AG04450 (cell line): ENCODE measurements at places on chromosomes 2 and 18. TPM values are rescaled to one million over a fixed set of nuclear protein-coding genes. Genes with fewer than 3 reads are reported as not detected.

The TAF1B gene
- polyA plus RNA-seq, result 17.2 and 25.8 TPM in 2 replicates

The PAIP2B gene
- polyA plus RNA-seq, result 0.12 and 0.24 TPM in 2 replicates

The LAMA1 gene
- polyA plus RNA-seq, result 25.2 and 26.0 TPM in 2 replicates

The SFT2D3 gene
- 4.3 and 5.3 TPM in 2 replicates for polyA plus RNA-seq

The GLS gene
- 144 and 206 TPM in 2 replicates for polyA plus RNA-seq

The PRR30 gene
- not detected in 2 replicates for polyA plus RNA-seq

The ANKRD53 gene
- polyA plus RNA-seq, result 0.72 and 1.1 TPM in 2 replicates

The CAPN14 gene
- 0.09 TPM in 2 replicates for polyA plus RNA-seq

The CCDC150 gene
- polyA plus RNA-seq, result 1.3 and 1.5 TPM in 2 replicates

The UGT1A5 gene
- polyA plus RNA-seq, result not detected in 2 replicates

The RNF125 gene
- 0.37 and 0.41 TPM in 2 replicates for polyA plus RNA-seq

The MARCO gene
- polyA plus RNA-seq, result not detected in 2 replicates

The UBXN4 gene
- 92.0 and 141 TPM in 2 replicates for polyA plus RNA-seq

The SLC9A4 gene
- not detected in 2 replicates for polyA plus RNA-seq

The FHOD3 gene
- polyA plus RNA-seq, result 41.1 and 50.3 TPM in 2 replicates

The C18orf54 gene
- 2.7 and 3.8 TPM in 2 replicates for polyA plus RNA-seq

The PARD6G gene
- 9.6 and 11.2 TPM in 2 replicates for polyA plus RNA-seq

The SH3BP4 gene
- 224 and 276 TPM in 2 replicates for polyA plus RNA-seq

The PLGLB2 gene
- polyA plus RNA-seq, result 2.9 and 4.5 TPM in 2 replicates

The ATRAID gene
- polyA plus RNA-seq, result 219 and 233 TPM in 2 replicates

The GKN1 gene
- polyA plus RNA-seq, result not detected in 2 replicates

The TTN gene
- 0.06 and 0.07 TPM in 2 replicates for polyA plus RNA-seq

The RAX gene
- polyA plus RNA-seq, result not detected in 2 replicates

The FMNL2 gene
- polyA plus RNA-seq, result 16.2 and 22.0 TPM in 2 replicates

The ALLC gene
- polyA plus RNA-seq, result not detected in 2 replicates

The PSMA8 gene
- polyA plus RNA-seq, result not detected in 2 replicates

The CFAP65 gene
- not detected in 2 replicates for polyA plus RNA-seq

The C2orf78 gene
- polyA plus RNA-seq, result not detected in 2 replicates

The CDH19 gene
- not detected in 2 replicates for polyA plus RNA-seq

The HAAO gene
- 3.1 and 4.2 TPM in 2 replicates for polyA plus RNA-seq

The ZC3H6 gene
- 1.5 and 1.9 TPM in 2 replicates for polyA plus RNA-seq

The SERPINB12 gene
- polyA plus RNA-seq, result not detected in 2 replicates

The ST6GAL2 gene
- 0.06 TPM in 1 of 2 replicates, not detected in the other for polyA plus RNA-seq

The TUBA4B gene
- not detected in 2 replicates for polyA plus RNA-seq

The ZNF521 gene
- polyA plus RNA-seq, result 25.9 and 27.4 TPM in 2 replicates

The RBKS gene
- polyA plus RNA-seq, result 1.4 and 1.5 TPM in 2 replicates

The CGREF1 gene
- polyA plus RNA-seq, result 0.71 and 0.74 TPM in 2 replicates

The IL37 gene
- polyA plus RNA-seq, result not detected in 2 replicates

The HMSD gene
- polyA plus RNA-seq, result 0.63 and 1.2 TPM in 2 replicates

The KCNG2 gene
- polyA plus RNA-seq, result 0.38 and 0.57 TPM in 2 replicates

The BOLL gene
- polyA plus RNA-seq, result not detected in 2 replicates

The PPP1R1C gene
- 0.26 and 0.41 TPM in 2 replicates for polyA plus RNA-seq

The TSPYL6 gene
- not detected in 2 replicates for polyA plus RNA-seq

The BMP10 gene
- not detected in 2 replicates for polyA plus RNA-seq

The GPR39 gene
- polyA plus RNA-seq, result 2.9 and 3.6 TPM in 2 replicates

The SLC14A1 gene
- polyA plus RNA-seq, result 73.9 and 80.5 TPM in 2 replicates

The IL36B gene
- polyA plus RNA-seq, result not detected in 2 replicates
